ENCODE measurements at places on chromosomes 6 and 20.

DNA sequence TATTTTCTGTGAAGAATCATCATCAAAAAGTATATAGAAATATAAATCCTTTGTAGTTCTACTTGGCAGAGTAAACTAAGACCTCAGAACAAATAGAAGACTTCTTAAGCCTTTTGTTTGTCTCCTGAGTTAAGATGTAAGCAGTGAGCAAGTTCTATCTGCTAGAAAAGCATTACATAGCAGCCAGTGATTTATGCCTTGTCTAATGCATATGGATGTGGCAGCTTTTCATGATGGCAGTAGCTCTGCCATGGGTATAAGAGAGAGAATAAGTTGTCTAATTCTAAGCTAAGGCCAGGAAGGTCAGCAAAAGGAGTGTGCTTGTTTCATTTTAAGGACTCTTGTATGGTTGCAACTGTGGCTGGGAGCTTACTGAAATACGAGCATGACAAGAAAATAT is 920.2 kb downstream of the GRIK2 start:
- no peak for DNase-seq

GRCh38 chr20:23368316-23369071 is 6.5 kb downstream of the GZF1 start:
- no peak for DNase-seq

DNA sequence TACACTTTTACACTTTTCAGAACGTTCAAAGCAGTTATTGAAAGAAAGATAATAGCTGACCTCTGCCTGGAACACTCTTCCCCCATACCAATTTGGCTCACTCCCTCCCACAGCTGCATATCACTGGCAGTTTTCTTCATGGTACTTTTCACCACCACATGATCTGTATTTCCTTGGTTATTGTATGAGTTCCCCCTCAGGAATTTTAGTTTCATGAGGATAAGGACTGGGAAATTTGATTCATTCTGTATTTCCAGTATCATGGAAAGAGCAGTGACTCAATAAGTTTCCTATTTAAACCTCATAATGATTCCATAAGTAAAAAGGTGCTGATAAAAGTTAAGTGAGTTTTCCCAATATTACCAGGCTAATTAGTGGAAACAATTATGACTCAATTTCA is 16.0 kb downstream of the HTR1B start:
- DNase-seq, result no peak

DNA sequence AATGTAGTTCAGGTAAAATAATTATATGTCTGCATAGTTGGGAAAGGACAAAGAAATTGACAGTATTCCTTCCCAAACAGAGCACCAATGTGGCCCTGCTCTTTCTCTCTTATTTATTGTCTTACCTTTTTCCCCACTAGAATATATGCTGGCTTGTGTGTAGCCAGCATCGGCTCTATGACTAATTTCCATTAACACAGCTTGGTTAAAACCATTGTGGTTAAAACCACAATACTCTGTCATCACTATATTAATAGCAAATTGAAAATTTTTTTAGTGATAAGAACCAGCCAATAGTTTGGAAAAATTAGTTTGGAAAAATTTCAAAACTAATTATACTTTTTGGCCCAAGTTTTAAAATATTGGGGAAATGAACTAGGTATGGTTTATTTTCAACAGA is 535.1 kb downstream of the UTRN start:
- no peak for DNase-seq

- no peak for DNase-seq
Observed at GRCh38 chr6:31386099-31386498, 17.3 kb upstream of the MICA start.

DNA sequence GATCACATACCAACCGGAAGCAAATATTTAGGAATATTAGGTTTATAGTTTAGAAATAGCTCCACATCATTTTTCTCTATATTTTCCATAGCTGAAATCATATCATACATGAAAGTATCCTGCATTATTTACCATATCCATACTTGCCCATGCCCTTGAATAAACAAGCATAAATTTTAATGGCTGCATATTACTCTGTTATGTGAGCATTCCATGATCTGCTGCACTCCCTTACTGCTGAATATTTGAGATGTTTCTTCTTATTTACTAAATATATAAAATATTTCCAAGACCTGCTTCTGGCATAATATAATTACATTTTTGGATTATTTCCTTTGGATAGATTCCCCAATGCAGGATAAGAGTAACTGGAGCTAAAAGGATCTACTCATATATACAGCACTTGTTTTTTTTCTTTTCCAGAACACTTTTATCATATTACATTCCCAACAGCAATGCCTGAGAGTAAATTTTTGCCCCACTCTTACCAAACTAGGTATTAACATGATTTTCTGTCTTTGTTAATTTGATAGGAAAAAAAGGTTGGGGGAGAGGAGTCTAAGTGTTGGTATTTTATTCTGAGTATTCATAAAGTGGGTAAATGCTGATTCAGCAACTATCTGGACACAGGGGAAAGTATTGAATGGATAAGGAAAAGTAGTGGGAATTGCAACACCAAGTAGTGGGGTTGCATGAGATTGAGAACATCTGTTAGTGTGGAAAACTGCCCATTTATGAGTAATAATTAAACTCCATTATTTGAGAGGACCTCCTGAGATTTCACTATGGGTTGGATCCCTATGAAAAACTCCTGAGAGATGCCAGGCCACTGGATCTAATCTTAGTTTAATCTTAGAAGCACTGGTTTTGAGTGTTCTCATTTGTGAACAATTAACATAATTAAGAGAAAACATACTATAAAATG is 76.0 kb downstream of the MAN1A1 start:
- no peak for DNase-seq

DNA sequence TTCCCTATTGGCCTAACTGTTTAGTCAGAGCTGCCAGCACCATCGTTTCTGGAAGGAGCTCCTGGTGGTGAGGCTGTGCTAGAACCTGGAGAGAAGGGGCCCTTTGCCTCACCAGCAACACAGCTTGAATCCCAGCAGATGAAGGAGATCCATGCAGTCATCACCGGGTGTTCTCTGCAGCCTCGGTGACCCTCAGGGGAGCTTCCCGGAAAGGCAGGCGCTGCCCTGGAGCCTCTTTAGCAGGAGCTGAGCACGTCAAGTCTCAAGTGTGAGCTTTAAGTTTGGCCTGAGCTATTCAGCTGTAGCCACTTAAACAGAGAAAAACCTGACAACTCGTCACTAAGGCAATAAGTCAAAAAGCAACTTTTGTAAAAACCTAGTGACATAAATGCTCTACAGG is 181.2 kb upstream of the FOXQ1 start:
- no peak for DNase-seq

- DNase-seq, result no peak
Observed at GRCh38 chr6:109865968-109866367, 112.1 kb upstream of the GPR6 start.

GRCh38 chr6:129342243-129342642 is 367.7 kb downstream of the ARHGAP18 start:
- DNase-seq, result no peak
